ENCODE measurements at places on chromosomes 1 and 21.

DNA sequence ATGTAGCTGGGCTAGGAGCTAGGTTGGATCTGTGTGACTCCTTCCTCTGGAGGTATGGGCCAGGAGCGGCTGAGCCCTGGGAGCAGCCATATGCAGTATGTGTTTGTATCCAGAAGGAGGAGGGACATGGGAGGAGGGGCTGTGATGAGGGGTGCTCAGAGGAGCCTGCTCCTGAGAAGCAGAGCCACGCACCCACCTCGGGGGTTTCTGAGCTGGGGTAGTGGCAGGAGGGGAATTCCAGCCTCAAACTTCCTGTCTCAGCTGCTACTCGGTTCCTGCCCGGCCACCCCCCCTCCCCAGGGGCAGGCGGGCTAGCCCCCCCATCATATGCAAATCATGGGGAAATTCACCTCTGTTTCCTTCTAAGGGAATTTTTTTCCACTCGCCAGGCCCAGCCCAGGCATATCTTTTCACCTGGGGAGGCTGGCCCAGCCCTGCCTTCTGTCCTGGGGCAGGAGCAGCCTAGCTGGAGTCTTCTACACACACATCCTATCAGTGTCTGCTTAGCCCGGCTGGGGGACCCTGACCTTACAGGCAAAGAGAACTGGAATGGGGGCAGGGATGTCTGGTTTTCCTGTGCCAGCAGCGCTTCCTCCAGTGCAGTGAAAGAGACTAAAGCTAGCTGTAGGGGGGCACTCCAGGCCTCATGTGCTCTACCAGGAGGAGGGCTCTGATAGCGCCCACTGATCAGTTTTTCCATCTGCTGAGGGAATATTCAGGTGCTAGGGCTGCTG, 3.0 kb downstream of the ZC3H12A start:
- peak; percentile 86 for DNase-seq

- no peak for DNase-seq
Observed at GRCh38 chr21:42925114-42925926, at the start of gene ERVH48-1. TSS of gene ERVH48-1 (minus strand) at chr21:42925630. CDS start at chr21:42919006, 6,624 bp downstream.

GRCh38 chr1:195195423-195196057, 1412.7 kb downstream of the KCNT2 start:
- DNase-seq: peak; percentile 10

- no peak for DNase-seq
Observed at GRCh38 chr1:112477550-112477949, 31.2 kb upstream of the WNT2B start.

DNA sequence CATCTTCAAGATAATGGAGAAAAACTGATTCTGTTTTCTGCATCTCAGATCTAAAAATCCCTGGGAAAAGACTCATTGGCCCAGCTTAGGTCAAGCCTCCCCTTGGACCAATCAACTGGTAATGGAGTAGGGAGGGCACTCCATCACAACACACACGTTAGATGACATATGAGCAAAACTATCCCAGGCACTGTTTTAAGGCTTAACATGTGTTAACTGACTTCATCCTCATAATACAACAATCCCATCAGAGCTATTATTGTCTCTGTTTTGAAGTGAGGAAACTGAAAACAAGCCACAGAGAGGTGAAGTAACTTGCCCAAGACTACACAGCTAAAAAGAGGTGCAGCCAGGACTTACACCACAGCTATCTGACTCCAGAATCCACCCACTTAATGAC, 14.7 kb upstream of the CITED4 start:
- no peak for DNase-seq

- DNase-seq: no peak
Observed at GRCh38 chr1:153271711-153272110, 12.2 kb downstream of the LORICRIN start.

GRCh38 chr1:60923389-60924087, 158.8 kb upstream of the NFIA start:
- no peak for DNase-seq

GRCh38 chr1:101526813-101527212, 290.0 kb downstream of the S1PR1 start:
- DNase-seq: no peak

- DNase-seq: no peak
Observed at GRCh38 chr1:95311014-95311413, 77.0 kb downstream of the RWDD3 start.

- no peak for DNase-seq
Observed at GRCh38 chr1:86848654-86849053, 65.3 kb downstream of the SELENOF start.

DNA sequence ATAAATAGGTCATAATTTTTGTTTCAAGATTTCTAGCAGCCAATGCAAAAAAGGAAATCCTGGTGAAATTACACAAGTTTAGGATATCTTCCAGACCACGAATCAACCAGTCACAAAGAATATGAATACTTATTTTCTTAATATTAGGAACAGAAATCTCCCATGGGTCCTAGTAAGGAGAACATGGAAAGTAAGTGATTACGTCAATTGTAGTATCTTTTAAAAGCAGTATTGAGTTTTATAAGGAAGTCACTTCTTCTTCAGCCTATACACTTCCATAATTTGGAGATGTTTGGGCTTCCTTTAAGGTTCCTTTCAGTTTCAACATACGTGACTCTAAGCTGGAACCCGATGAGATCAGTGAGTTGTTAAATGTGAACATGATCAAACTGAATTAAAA, 534.5 kb downstream of the USP25 start:
- DNase-seq: no peak

GRCh38 chr1:34983700-34984355, 1.3 kb downstream of the TMEM35B start:
- no peak for DNase-seq

DNA sequence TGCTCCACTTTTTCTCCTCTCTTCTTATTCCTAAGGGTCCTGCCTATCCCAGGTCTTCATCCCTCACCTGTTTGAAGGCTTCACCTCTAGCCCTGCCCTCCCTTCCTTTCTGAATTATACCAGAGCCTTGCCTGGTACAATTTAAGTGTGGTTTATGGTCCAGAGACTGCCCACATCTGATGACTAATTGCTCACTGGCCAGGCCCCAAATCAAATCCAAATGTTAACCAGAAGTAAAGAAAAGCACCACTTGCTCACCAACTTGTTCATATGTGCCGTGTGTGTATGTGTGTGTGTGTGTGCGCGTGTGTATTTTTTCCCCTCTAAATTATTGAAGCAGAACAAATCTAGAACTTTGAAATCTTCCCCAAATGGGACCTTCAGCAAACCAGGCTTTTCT, 26.4 kb downstream of the MYOM3 start:
- no peak for DNase-seq

- no peak for DNase-seq
Observed at GRCh38 chr1:198917226-198917625, 278.4 kb downstream of the PTPRC start.

Data from activated naive CD4-positive, alpha-beta T cell treated with Interleukin-2 at 50 U/mL for 16 hours (primary cell).